ENCODE measurements at places on chromosomes 13 and 19.

- DNase-seq, result no peak
These were observed 419.4 kb downstream of the UQCRFS1 start for GRCh38 chr19:28793391-28794168.

- DNase-seq, result no peak
These were observed 28.2 kb downstream of the CELF5 start for GRCh38 chr19:3252650-3253049.

DNA sequence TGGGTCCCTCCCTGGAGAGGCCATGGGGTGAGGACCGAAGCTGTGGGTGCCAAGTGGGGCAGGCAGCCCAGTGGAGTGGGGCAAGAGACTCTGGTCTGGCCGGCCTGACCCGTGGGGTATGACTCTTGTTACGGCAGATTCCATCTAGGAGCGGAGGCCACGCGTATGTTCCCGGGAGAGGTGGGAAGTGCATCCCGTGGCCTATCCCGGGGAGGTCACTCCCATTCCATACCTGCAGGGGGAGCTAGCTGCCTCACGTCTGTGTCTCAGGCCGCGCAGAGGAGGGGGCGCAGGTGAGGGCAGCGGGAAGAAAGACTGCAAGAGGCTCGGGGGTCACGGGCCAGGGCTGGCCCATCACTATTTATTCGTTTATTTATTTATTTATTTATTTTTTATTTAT, 4.9 kb downstream of the CSNK1G2 start:
- peak; percentile 61 for DNase-seq

GRCh38 chr19:5130371-5131030, 161.6 kb downstream of the KDM4B start:
- DNase-seq, result no peak

GRCh38 chr13:85501616-85502015, 297.6 kb downstream of the SLITRK6 start:
- no peak for DNase-seq

DNA sequence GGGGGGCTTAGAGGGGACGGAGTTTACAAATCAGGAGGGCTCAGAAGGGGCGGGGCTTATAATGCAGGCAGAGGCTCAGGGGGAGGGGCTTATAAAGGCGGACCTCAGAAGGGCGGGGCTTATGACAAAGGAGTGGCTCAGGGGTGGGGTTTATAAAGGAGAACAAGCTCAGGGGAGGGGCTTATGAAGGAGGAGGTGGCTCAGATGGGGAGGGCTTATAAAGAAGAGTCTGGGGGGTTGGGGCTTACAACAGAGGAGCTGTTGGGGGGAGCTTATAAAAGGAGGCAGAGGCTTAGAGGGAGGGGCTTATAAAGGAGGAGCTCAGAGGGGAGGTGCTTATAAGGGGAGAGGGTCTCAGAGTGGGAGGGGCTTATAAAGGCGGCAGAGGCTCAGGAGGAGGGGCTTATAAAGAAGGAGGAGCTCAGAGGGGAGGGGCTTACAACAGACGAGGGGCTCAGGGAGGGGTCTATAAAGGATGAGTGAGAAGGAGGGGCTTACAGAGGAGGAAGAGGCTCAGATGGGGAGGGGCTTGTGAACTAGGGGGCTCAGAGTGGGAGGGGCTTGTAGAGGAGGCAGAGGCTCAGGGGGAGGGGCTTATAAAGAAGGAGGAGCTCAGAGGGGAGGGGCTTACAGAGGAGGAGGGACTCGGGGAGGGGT, 1.0 kb downstream of the SMIM24 start:
- no peak for DNase-seq

DNA sequence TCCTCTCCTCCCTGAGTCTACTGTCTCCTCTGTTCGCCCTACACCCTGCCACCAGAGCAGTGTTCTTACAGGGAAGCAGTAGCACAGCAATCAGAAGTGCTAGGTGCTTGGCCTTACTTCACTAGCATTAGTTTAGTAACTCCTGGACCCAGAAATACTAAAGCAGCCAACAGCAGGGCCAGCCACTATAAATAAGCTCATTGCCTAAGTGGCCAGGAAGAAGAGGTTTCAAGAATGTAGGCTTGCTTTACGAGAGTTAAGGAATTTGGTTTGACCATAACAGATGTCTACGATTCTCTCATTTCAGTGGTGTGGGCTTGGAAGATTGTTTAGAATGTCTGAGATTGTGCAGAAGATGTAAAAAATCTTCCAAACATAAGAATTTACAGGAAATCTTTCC, 103.3 kb downstream of the ZAR1L start:
- no peak for DNase-seq

DNA sequence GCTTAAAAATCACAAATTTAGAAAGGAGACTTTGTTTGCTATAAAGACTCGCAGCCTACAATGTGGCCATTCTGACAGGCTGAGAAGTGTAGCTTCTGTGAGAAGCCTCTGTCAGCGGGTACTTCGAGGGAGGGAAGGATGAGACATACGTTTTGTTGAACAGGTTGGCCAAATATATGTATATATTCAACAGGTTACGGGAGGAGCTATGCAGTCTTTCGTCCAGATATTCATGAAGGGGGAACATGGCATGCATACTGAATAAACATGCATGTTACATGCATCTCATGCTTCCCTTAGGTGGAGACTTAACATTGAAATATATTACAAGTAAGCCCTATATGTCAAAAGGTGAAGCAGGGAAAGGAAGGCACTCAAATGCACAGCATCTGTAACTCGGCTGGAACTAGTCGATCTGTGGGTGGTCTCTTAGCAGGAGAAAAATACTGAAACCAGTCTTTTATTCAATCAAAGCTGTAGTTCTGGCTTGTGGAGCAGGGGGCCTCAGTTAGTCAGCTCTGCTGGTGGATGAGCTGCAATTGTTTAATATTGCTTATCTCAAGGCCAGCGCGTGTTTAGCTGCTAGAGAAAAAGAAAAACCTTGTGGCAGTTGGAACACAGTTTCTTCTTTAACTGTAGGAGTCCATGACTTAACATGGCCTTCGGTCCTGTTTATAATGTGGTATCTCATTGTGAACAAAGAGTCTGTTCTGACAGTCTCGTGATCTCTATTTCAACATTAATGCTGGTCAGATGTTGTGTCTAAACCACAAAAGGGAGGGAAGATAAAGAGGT, 94.3 kb downstream of the FAM216B start:
- DNase-seq, result no peak

DNA sequence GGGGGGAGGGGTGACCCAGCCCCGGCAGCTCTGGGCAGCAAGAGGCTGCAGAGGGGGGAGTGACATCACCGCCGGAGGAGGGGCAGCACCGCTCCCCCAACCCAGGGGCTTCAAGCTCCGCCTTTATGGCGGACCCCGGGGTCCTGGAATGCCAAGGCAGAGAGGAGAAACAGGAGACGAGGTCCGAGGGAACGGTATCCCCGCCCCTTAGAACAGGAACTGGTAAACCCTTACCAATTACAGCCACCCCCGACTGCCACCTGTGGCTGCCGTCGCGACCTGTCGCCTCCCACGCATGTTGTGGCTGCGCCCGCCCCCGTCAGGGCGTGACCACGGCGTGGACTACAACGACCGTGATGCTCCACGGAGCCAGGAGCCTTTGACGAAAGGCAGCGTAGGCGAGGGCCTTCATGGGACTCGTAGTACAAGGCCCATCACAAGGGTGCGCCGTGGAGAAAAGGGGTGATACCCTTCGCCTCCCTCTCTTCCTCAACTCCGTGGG, 4.1 kb upstream of the KCNC3 start:
- peak; percentile 84 for DNase-seq

- DNase-seq, result no peak
These were observed at the start of gene CACNA1A for GRCh38 chr19:13506471-13506820. Gene CACNA1A, minus strand, starts transcription at chr19:13506479. Its CDS starts 255 bp downstream, at chr19:13506224.

- no peak for DNase-seq
These were observed 174.7 kb downstream of the DLEU7 start for GRCh38 chr13:50668691-50669271.

DNA sequence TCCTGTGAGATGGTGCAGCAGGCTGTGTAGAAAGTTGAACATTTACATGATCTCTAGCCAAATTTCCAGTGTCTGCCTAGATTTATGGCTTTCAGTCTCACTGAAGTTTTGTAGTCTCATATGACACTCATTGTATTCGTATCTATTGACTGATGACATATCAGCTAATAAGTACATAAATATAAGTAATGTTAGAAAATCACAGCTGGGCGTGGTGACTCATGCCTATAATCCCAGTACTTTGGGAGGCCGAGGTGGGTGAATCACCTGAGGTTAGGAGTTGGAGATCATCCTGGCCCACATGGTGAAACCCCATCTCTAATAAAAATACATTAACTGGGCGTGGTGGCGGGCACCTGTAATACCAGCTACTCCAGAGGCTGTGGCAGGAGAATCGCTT, 54.7 kb upstream of the HTR2A start:
- no peak for DNase-seq

- no peak for DNase-seq
These were observed 31.7 kb upstream of the PCDH8 start for GRCh38 chr13:52879950-52880741.

GRCh38 chr19:10667867-10668266, 13.7 kb downstream of the ILF3 start:
- no peak for DNase-seq

DNA sequence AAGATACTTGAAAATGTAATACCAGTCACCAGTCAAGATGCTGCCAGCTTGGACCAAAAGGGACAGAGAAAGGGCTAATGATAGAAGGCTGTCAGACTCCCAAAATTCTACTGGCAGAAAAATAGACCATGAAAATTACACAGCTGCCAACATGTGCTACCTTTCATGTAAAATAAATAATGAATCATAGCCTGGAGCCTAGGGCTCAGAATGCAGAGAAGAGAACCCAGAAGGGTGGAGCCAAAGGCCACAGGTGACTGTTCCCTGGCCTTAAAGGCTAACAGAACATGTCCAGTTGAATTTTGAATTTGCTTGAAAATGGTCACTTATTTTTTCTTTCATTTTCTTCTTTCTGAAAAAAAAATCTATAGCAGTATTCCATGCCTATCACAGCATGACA, 1827.0 kb upstream of the MIR17HG start:
- DNase-seq, result no peak

- DNase-seq, result no peak
These were observed 553.7 kb upstream of the PRR20A start for GRCh38 chr13:56586976-56587375.

GRCh38 chr13:43348397-43348796, 325.0 kb downstream of the DNAJC15 start:
- no peak for DNase-seq

GRCh38 chr13:113937527-113938180, 36.2 kb downstream of the C13orf46 start:
- no peak for DNase-seq

- no peak for DNase-seq
These were observed 68.2 kb downstream of the RAP2A start for GRCh38 chr13:97502181-97502580.
